ENCODE measurements at places on chromosomes 5 and 9.

- no peak for DNase-seq
Observed at GRCh38 chr9:29625292-29625731, 2052.0 kb upstream of the C9orf72 start.

DNA sequence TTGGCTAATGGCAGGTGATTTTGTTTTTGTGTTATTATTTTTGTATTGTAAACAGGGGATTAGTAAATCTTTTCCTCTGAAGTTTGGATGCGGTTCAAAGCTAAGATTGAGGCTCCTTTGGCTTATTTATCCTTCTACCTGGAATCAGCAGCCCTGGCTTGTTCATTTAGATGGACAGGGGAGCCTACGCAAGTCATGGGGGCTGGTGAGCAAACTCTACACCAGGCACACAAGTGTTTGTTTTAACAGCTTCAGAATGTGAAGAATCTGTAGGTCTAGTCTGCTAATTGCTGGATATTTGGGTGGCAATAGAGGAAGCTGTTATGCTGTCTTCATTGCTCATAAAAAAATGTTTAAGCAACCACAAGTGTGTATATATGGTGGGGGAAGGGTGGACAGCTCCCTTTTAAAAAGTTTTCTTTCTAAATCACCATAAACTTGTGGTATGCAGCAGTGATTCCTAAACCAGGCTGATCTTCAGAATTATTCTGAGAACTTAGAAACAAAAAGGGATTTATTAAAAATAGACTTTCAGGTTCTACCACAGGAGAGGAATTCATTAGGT is 20.7 kb downstream of the ZNF462 start:
- no peak for DNase-seq

GRCh38 chr5:145689235-145689634 is 145.9 kb downstream of the PRELID2 start:
- DNase-seq: no peak

GRCh38 chr9:98101416-98101815 is 17.6 kb downstream of the TRIM14 start:
- no peak for DNase-seq

GRCh38 chr9:79570448-79571308 is 1.1 kb upstream of the TLE4 start:
- DNase-seq: peak; percentile 15

DNA sequence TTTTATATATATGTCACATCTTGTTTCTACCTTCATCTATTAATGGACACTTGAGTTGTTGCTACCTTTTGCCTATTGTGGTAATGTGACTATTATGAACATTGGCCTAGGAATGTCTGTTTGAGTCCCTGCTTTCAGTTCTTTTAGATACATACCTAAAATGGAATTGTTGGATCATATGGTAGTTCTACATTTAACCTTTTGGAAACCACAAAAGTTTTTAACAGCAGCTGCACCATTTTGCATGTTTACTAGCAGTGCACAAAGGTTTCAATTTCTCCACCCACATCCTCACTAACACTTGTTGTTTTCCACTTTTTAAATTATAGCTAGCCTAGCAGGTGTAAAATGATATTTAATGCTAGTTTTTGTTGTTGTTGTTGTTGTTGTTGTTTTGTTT is 88.4 kb downstream of the GALNT10 start:
- no peak for DNase-seq

GRCh38 chr5:139648205-139649081 is at the start of gene CXXC5:
CXXC5 (plus strand) TSS chr5:139648349; CDS start chr5:139680524, 32,175 bp downstream.
- peak; percentile 24 for DNase-seq

- no peak for DNase-seq
Observed at GRCh38 chr9:133126697-133127339, 5.8 kb upstream of the RALGDS start.

- no peak for DNase-seq
Observed at GRCh38 chr5:142888469-142889085, 118.4 kb downstream of the ARHGAP26 start.

- DNase-seq: no peak
Observed at GRCh38 chr9:111783857-111784256, 10.9 kb downstream of the SHOC1 start.

GRCh38 chr5:14801792-14802191 is 69.8 kb downstream of the ANKH start:
- no peak for DNase-seq

GRCh38 chr9:134502266-134502791 is 139.3 kb upstream of the COL5A1 start:
- no peak for DNase-seq

GRCh38 chr5:12679731-12680130 is 775.5 kb upstream of the CTNND2 start:
- no peak for DNase-seq

- no peak for DNase-seq
Observed at GRCh38 chr5:115699967-115700366, 74.1 kb upstream of the TMED7 start.

- DNase-seq: no peak
Observed at GRCh38 chr5:124725040-124725434, 21.4 kb downstream of the ZNF608 start.

DNA sequence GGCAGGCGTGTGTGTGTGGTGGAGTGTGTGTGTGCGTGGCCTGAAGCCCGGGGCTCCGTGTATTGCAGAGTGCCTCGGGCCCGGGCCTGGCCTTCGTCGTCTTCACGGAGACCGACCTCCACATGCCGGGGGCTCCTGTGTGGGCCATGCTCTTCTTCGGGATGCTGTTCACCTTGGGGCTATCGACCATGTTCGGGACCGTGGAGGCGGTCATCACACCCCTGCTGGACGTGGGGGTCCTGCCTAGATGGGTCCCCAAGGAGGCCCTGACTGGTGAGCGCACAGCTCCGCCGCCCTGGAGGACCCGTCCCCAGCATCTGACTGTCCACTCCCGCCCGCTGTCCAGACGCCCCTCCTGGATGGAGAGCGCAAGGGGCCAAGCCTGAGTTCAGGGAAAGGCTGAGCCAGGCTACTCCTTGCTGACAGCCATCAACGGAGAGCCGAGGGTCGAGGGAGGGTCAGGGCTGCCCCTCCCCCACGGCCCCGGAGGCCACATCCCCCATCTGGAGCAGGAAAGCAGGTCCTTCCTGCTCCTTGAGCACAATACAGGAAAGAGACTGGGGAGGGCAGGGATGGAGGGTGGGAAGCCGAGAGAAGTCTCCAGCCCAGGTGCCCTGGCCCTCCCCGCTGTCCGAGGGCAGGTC is 18.4 kb downstream of the SLC6A18 start:
- DNase-seq: no peak

DNA sequence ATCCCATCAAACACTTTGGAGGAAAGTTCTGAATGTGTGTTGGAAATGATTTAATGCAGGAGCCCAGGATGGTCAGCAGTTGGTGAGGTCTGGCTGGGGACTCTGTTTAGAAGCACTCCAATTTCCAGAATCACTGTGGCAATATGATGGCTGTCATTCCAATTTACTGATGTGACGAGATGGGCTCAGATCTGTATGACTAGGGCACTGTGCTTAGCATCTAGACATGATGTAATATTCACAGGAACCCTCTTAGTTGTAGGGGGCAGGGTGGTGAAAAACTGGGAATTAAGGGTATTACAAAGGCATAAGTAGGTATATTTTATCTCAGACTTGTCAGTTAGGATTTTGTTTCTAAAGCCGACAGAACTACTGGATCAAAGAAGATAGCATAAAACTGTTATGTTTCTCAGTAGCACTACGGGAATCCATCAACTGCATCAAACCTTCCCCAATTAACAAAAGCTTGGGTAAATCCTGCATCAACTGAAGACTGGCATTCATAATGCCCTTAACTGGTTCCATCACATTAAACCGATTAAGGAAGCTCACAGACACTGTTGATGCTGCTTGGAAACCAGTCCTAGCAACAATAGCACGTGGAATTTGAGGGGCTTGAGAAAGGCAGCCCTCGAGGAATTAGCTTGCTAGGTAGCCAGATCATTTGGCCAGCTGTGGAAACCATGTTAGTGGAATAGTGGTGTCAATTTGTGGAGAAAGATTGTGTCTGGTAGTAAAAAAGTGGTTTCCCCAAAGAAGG is 86.1 kb downstream of the SV2C start:
- no peak for DNase-seq

DNA sequence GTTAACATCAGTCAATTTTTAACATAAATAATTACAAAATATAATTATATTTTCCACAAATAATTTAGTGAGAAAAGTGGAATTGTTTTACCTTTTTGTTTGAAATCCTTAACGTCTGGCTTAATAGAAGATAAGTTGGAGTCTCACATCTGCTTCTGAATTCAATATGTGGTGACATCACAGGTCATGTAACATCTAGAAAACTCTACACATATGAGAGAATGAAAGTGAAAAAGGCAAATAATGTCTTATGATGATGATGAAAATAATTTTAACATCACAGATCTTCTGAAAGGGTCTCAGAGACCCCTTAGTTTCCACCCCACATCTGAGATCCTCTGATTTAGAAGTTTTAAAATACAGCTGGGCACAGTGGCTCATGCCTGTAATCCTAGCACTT is 81.5 kb downstream of the PRKACG start:
- no peak for DNase-seq

GRCh38 chr5:2861605-2862004 is 110.1 kb upstream of the IRX2 start:
- DNase-seq: no peak

DNA sequence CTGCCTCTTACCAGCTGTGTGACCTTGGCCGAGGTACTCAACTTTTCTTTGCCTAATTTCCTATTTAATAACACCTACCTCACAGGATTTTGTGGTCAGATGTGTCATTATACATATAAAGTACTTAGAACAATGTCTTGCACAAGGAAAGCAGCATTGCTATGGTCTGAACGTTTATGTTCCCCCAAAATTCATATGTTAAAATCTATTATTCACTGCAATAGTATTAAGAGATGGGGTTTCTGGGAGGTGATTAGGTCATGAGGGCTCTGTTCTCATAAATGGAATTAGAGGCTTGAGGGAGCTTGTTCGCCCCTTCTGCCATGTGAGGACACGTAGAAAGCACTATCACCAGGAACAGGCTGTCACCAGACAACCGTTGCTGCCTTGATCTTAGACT is 10.9 kb upstream of the RNF145 start:
- no peak for DNase-seq

- no peak for DNase-seq
Observed at GRCh38 chr9:76218117-76218885, 175.9 kb downstream of the RFK start.

DNA sequence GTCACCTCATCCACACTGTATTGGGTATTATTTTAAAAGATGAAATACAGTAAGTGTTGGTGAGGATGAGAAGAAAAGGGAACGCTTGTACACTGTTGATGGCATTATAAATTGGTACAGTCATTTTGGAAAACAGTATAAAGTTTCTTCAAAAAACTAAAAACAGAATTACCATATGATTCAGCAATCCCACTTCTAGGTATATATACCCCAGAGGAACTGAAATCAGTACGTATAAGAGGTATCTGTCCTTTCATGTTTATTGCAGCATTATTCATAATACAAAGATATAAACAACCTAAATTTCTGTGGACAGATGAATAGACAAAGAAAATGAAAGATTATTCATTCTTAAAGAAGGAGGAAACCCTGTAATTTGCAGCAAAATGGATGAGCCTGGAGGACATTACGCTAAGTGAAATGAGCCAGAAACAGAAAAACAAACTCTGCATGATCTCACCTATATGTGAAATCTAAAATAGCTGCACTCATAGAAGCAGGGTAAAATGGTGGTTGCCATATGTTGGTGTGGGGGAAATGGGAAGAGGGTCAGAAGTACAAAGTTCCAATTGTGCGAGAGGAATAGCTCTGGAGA is 191.6 kb downstream of the TRIM36 start:
- DNase-seq: no peak

GRCh38 chr9:97987487-97987886 is 4.3 kb downstream of the ANP32B start:
- DNase-seq: no peak

GRCh38 chr9:117414906-117415331 is at the start of gene ASTN2:
ASTN2 (minus strand) TSS chr9:117415057; CDS start chr9:117414938, 119 bp downstream.
- DNase-seq: no peak

- DNase-seq: no peak
Observed at GRCh38 chr5:1251678-1252580, 26.7 kb downstream of the SLC6A18 start.

GRCh38 chr5:658103-658502 is 35.0 kb downstream of the TPPP start:
- no peak for DNase-seq

GRCh38 chr5:6568889-6569288 is 64.0 kb downstream of the NSUN2 start:
- DNase-seq: no peak

- DNase-seq: no peak
Observed at GRCh38 chr5:81638471-81638870, 112.4 kb downstream of the SSBP2 start.

- no peak for DNase-seq
Observed at GRCh38 chr5:171954721-171955120, 51.7 kb downstream of the FBXW11 start.

- DNase-seq: no peak
Observed at GRCh38 chr9:85716031-85716877, 25.5 kb downstream of the AGTPBP1 start.

DNA sequence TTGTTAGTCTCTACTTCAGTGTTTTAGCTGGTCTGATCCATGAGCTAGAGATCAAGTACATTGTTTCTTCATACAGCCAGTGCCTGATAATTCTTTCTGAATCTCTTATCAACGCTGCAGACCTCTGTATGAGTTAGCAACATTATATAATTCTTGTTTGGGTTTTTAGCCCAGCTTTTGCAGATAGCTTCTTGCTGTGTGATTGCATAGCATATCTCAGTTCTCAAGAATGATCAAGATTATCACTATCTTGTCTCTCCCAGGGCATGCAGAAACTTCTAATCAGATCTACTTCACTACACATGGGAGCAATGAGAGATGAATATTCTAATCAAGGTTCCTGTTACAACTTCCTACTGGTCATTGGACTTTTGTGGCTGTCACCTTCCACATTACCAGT is 158.3 kb downstream of the FAM174A start:
- DNase-seq: no peak

DNA sequence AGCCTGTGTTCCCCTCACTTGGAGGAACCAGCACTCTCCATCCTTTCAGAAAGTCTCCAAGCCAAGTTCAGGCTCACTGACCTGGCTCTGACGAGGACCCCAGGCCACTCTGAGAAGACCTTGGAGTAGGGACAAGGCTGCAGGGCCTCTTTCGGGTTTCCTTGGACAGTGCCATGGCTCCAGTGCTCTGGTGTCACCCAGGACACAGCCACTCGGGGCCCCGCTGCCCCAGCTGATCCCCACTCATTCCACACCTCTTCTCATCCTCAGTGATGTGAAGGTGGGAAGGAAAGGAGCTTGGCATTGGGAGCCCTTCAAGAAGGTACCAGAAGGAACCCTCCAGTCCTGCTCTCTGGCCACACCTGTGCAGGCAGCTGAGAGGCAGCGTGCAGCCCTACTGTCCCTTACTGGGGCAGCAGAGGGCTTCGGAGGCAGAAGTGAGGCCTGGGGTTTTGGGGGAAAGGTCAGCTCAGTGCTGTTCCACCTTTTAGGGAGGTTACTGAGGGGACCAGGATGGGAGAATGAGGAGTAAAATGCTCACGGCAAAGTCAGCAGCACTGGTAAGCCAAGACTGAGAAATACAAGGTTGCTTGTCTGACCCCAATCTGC is 4.7 kb upstream of the NUP214 start:
- DNase-seq: no peak

Measured in activated T-helper 9 cell treated with anti-CD3 and anti-CD28 coated beads, Interleukin-2, amount 50 U/mL, for 16 hours (primary cell).